ENCODE measurements at places on chromosomes 1 and 21.

- no peak for DNase-seq
Observed at GRCh38 chr1:62050165-62050564, 144.5 kb upstream of the L1TD1 start.

DNA sequence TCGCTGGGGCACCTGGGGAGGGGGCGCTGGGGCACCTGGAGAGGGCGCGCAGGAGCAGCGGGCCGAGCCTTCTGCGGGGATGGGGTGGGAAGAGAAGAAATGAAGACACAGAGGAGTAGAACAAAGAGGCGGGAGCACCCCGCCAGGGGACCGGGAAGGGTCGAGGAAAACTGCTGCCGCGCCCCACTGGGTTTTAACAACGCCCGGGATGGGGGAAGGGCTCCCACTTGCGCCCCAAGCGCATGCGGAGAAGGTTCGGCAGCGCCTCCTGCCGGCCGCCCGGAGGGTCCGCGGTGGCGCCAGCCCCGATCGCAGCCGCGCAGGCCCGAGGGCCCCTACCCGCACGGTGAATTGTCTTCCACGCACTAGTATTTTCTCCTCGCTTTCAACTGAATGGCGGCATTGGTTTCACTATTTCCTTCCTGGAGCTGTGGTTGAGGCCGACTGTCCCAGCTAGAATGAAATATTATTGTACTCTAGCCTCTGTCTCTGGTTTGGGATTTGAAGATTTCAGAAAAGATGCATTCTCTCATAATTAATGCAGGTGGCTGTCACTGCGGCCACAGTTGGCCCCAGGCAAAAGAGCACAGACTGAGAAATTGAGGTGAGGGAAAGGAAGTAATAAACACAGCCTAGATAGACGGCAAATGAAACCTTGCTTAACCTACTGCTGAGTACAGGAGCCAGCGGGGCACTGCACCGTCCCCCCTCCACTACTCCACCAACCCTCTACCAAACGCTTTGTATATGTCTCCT lies 57.3 kb downstream of the MAB21L3 start:
- peak; percentile 79 for DNase-seq

- DNase-seq, result no peak
Observed at GRCh38 chr1:152519851-152520250, 5.6 kb downstream of the CRCT1 start.

DNA sequence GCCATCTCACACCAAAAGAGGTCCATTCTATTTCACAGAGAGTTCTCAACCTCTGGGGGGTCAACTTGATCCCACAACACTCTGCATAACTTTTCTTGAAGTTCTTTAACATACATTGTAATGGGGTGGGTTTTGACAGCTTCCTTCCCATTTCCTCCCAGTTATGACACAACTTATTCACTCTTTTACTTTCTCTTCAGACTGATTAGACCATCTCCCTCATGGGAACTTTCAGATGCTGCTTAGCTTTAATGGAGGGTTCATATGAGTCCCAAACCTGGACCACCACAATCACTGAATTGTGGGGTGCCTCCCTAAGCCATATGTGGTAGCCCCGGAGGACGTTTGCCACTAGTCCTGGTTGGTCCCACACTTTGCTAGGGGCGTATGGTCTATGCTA lies 28.3 kb upstream of the KCNJ15 start:
- no peak for DNase-seq

DNA sequence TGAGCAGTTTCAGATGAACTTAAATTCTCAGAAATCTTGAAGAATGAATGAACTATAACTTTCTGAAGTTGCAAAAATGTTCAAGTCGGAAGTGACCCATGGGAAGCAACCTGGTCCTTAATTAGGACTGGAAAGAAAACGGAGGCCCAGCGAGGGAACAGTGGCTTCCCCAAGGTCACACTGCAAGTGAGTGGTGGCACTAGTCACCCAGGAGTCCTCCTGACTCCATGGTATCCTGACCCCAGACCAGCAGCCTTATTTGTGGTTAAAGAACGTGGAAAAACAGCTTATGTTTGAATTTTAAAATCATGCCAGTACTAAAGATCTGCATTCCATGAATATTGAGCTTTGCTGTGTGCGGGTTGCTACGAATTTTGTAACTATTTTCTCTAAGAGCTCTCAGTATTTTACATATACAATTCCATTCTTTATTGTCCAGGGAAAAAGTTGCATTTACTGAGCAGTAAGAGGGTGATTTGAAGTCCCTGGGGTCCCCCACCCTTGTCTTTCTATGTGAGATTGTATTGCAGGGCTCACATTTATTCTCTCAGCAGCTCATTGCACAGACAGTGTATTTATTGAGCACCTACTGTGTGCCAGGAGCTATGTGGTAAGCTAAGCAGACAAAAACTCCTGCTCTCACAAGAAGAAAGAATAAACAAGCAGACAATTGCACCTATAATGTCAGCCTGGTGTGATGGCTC lies 61.6 kb upstream of the ATP5PO start:
- DNase-seq, result no peak

DNA sequence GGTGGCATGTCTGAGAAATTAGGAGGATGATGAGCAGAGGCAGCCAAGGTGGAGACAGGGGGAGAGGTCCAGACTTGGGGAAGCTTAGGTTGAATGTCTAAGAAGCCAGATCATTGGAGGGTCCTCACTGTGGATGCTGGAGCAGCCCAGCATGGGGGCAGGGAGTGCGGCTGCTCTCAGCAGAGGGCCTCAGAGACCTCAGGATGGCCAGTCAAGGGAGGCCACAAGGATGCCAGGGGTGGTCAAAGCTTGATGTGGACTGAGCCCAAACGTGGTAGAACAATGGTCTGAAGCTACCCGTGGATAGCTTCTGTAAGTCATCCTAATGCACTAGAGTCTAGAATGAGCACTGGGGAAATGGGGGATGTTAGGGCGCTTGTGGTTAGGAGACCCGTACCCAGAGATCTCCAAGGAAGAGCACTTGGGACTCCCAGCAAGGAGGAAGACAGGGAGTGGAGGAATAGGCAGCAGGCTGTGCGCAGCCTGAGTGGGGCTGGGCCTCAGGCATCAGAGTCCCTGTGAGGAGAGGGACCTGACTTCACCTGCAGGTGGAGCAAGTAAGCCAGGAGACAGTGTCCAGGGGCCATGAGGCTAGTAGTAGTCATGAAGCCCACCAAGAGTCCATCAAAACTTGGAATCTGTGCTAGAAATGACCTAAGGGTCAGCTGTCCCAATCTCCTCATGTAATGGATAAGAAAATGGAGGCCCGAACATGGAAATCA lies 4.3 kb upstream of the S100A9 start:
- DNase-seq, result no peak

- DNase-seq, result no peak
Observed at GRCh38 chr1:46642115-46642680, 25.6 kb upstream of the MOB3C start.

Measured in CD4-positive, alpha-beta T cell (primary cell).